ENCODE measurements at places on chromosomes 5 and 9. TPM values are rescaled to one million over a fixed set of nuclear protein-coding genes. Genes with fewer than 3 reads are reported as not detected.

The BHMT gene
- total RNA-seq, result 0.18 TPM

The GFI1B gene
- not detected for total RNA-seq

The OBP2B gene
- not detected for total RNA-seq

DNA sequence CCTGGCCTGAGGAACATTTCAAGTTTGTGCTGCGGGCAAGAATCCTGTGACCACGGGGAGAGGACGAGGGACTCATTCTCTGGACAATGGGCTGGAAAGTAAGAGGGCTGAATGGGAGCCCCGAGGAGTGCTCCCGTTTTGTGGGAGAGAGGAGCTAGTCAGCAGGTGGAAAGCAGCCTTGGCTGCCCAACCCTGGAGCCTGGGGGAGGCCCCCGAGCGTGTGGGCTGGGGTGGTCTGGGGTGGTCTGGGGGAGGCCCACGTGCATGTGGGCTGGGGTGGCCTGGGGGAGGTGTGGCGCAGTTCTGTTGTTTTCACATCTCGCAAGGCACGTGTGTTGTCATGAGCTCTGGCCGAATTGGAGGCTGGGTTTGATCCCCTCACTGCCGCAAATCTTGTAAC is 27.5 kb downstream of the EHMT1 start:
- DNase-seq, result no peak

DNA sequence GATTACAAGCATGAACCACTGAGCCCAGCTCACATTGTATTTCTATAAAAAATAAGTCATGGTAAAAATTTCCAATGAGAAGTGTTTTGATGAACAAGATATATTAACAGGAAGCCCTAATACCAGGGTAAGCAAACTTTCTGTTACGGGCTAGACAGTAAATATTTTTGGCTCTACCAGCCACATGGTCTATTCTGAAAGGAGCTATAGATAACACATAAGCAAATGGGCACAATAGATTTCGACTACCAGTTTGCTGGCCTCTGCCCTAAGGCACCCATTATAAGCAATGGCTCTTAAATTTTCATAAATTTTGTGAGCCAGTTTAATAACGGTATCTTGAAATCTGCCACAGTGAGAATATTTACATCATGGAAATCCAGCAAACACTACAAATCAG is 8.1 kb downstream of the UBQLN1 start:
- DNase-seq, result no peak

- DNase-seq, result no peak
These were observed 7.8 kb downstream of the FAM81B start for GRCh38 chr5:95398989-95399388.

DNA sequence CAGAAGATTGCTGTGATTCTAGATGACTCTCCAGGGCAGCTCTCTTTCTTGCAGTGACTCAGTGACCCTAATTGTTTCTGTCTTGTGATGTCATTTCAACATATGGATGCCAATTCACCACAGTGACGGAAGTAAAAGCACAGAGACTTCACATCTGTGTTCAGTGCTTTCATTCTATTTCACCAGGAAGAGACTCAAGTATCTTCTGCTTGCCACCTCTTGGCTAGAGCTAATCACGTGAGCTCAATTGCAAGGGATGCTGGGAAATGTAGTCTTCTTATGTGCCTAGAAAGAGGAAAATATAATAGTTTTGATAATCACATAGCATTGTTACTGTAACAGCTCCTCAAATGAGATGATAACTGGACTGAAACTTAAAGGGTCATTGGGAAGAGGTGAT is 453.3 kb upstream of the KLF4 start:
- no peak for DNase-seq

GRCh38 chr5:89584339-89584956 is 701.5 kb upstream of the MEF2C start:
- no peak for DNase-seq

DNA sequence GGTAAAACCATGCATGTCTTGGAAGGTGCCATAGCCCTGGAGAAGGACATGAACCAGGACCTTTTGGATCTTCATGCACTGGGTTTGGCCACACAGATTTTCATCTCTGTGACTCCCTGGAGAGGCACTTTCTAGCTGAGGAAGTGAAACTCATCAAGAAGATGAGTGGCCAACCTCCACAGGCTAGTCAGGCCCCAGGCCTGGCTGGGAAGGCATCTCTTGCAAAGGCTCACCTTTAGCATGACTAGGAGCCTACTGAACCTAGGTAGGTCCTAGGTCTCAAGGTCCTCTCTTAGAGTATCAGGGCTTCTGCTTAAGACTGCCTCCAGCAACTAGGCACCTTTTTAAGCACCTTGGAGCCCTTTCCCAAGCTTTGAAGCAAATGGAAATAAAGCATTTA is 1448.7 kb upstream of the ACO1 start:
- no peak for DNase-seq

The TLX3 gene
- not detected for total RNA-seq

The S1PR3 gene
- 24.4 TPM for total RNA-seq

- DNase-seq, result no peak
These were observed 1.8 kb downstream of the TLX3 start for GRCh38 chr5:171310819-171311321.

The KIF4B gene
- total RNA-seq, result 0.05 TPM

The ZDHHC11 gene
- total RNA-seq, result 36.7 TPM

The IFNK gene
- not detected for total RNA-seq

- peak; percentile 44 for DNase-seq
These were observed at the start of gene FREM1 for GRCh38 chr9:14909961-14910805. FREM1 (minus strand) TSS chr9:14910428; CDS start chr9:14868977, 41,451 bp downstream.

DNA sequence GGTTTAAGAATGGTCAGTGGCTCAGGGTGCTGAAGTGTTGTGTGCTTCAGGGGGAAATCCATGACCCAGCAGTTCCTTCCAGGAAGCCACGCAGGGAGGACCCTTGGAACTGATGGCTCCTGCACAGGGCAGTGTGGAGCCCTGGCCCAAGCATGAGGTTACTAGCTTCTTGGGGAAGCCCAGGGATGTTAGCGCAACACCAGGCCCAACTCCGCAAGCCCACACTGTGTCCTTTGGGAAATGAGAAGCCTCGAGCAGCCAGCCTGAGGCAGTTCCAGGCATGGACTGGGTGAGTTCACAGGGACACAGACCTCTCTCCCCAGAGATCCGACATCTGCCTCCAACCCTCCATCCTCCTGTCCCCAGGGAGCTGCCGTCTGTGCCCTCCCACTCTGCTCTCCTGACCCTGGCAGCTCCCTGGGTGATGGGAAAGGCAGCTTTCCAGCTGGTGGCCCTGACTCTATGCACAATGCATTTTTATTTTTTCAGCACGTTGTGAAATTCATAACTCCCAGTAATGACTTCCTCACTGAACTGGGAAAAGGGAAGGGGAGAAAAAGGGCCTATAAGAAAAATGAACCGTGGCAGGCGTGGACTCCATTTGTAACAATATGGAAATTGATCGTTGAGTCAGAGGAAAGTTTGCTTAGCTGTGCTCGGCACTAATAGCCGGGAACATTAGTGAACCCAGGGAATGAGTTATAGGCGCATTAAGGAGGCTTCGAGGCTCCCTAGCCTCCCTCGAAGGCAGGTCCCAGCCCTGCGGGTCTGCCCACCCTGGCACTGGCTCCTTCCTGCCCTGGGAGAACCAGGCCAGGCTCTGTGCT is 34.1 kb downstream of the LMX1B start:
- no peak for DNase-seq

The TRAPPC13 gene
- total RNA-seq, result 20.6 TPM

DNA sequence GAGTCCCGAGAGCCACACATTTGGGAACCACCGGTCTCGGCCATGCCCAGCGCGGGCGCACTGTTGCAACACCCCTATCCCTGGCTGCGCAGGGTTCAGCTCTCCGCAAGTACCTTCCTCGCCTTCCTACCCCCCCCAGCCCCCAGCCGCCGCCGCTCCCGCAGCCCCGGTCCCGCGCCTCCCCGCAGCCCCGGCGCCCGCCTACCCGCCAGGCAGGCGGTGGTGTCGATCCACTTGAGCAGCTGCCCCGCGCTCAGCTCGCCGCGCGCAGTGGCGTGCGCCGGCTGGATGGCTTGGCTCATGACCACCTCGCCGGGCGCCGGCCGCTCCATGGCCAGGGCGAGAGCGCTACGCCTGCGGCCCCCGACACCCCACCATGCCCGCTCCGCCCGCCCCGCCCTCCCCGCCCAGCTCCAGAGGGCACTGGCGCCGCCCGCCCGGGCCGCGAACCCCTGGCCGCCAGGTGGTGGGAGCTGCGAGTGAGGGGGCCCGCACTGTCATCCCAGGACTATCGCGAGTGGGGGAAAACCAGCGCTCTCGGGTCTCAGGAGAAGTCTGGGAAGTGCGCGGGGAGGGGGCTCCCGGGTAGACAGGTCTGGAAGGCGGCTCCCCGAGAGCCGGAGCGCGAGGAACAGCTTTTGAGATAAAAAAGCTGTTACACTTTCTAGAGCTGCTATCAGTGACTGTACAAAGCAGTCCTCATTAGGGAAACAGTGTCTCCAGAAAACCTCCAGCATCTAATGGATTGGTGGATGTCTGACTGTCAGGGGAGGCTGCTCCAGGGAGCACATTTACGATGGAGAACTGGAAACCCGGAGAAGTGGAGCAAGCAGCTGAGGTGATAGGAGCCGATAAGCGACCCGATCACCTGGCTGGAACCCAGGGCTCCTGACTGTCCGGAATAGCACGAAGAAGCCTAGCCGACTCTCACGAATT is at the start of gene ACOT12:
ACOT12 (minus strand) TSS at position 352 of the 936 bp plus-strand sequence; CDS start at position 332, 20 bp downstream.
- peak; percentile 26 for DNase-seq

GRCh38 chr9:138052322-138052615 is 174.7 kb downstream of the CACNA1B start:
- no peak for DNase-seq

DNA sequence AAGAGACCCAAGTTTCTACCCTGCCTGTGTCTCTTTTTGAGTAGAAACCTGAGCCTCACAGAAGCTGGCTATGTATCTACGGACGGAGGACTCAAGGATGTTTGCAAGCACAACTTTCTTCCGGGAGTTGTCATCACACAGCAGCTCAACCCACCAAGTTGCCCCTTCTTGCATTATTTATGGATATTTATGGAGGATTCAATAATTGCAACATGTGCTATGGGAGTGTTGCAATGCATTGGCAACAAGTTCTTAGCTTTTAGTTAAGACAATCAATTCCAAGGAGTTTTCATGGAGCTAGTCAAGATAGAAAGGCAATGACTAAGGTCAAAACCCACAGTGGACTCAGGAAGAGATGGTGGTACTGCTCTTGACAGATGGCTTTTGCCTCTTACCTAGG is 336.9 kb downstream of the ENC1 start:
- no peak for DNase-seq

DNA sequence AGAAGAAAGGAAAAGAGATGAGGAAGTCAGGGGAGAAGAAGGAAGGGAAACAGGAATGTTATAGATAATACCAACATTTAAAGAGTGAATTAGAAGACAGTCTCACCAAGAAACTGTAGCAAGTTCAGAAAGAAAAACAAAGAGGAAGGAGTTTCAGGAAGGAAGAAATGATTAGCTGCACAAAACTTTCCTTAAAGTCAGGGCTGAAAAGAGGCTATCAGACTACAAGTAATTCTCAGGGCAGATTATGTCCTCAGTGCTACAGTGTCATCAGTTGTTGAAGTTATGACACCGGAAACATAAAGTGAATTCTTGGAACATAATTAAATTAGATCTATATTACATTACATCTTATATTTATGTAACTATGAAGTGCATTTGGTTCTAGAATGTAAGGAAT is 226.9 kb downstream of the ARRDC3 start:
- DNase-seq, result no peak

DNA sequence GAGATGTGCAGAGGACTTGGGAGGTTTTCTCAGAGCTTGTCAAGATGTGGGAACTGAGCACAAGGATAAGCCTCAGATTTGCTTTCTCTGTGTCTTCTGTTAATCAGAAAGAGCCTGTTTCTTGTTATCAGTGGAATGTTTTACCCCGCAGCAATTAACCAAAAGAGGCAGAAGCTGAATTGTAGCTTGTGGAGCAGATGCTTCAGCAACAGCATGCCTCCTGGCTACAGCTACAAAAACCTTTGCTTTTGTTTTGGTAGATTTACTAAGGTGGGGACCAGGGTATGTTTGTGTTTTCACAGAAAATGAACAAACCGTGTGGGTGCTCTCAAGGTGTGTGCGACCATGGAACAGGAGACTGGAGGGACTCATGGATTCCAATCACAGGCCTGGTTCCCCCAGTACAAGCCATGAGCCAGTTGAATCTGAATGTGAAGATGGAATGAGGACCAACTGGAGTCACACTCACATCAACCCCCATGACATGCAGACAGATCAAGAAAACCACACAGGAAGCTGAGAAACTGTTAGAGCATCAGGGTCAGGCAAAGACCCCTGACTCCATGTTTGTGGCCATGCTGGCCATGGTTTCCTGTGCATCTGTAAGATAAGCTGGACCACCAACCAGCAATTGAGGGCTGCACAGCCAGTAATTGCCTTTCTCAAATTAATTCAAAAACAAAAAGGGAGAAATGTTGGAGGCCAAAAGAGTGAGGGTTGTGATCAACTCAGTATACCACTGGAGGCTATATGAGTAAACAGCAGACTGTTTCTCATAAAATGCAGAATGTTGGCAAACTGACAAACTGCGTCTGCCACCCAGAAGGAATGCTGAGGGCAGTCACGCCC is 6.9 kb downstream of the UGT3A2 start:
- no peak for DNase-seq

GRCh38 chr5:108898707-108899106 is 151.0 kb downstream of the FER start:
- no peak for DNase-seq

The MYORG gene
- total RNA-seq, result 5.5 TPM

GRCh38 chr5:157747173-157747740 is 3.7 kb downstream of the LSM11 start:
- no peak for DNase-seq

- DNase-seq, result no peak
These were observed 19.5 kb downstream of the DCAF10 start for GRCh38 chr9:37820142-37820541.

DNA sequence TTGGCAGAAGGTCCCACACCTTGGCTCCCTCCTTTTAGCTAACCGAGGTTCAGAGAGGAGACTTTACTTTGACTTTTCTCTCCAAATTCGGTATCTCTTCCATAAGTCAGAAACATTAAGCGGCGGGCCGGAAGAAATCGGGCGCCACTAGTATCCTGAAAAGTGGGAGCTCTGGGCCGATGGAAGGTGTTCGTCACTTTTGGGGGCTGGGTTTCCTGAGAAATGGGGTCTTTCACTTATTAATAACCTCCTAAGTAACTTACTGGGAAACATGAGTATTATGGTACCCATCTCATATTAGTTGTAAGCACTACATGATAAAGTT is 716 bp downstream of the STX17 start:
- no peak for DNase-seq

The LRRC70 gene
- total RNA-seq, result 2.2 TPM

GRCh38 chr5:176606032-176606431 is 3.9 kb downstream of the GPRIN1 start:
- DNase-seq, result no peak

GRCh38 chr9:136024696-136025316 is 63.6 kb upstream of the UBAC1 start:
- DNase-seq, result no peak

The SLC12A2 gene
- total RNA-seq, result 13.2 TPM

GRCh38 chr9:105245029-105245890 is 809 bp downstream of the SLC44A1 start:
- DNase-seq, result peak; percentile 35

DNA sequence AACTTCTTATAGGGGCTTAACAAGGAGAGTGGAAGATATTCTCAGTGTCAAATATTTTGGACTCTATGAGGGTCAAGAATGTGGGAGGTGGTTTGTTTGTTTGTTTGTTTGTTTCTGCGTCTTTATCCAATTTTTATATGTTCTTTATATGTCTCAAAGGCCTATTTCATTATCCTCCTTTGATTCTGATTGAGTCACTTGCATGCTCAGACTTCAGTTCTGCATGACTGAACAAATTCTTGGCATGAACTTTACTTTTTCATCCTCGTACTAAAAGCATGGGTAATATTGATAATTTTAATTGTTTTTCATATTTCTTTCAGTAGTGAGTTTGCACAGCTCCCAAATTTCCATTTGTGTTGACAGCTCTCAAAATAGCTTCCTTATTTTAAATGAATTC is 19.2 kb upstream of the ERBIN start:
- no peak for DNase-seq

All from left cardiac atrium (tissue), 4 donors.